ENCODE measurements at places on chromosomes 11 and 22.

DNA sequence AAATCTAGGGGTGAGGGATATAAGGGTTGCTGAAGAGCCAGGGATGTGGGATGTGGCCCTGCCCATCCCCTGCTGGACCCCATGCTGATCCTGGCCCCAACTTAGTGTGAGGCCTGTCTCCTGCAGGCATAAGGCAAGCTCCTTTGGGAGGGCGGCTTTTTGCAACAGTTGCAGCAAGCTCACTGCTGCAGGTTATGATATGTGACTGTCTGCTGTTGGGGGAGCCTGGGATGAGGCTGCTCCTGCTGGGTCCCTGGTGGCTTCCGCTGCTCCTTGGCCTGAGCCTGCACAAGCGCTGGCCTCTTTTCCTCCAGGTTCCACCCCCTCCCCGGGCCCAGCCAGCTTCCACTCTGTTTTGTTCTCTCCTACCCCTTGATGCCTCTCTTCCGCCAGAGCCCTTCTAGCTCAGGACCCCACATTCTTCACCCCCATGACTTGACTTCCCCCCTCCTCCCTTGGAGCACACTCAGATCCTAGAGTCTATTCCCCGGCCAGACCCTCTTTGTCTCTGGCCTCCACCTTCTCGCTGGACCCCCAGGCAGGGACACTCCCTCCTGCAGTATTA lies 35.0 kb upstream of the SYT13 start:
- no peak for DNase-seq

- no peak for DNase-seq
These were observed 149.7 kb downstream of the CTTN start for GRCh38 chr11:70547821-70548670.

DNA sequence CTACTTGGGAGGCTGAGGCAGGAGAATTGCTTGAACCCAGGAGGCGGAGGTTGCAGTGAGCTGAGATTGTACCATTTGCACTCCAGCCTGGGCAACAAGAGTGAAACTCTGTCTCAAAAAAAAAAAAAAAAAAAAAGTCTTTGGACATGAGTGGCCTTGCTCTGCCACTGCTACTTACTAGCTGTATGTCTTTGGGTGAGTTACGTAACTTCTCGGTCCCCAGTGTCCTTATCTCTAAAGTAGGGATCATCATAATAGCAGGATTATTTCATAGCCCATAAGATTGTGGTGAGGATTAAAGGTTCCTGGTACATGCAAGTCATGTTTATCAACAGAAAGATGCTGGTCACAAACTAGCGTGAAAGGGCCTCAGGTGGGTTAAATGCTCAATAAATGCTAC lies 53.9 kb upstream of the HEPHL1 start:
- no peak for DNase-seq

GRCh38 chr22:29994027-29994715 lies 86.1 kb upstream of the HORMAD2 start:
- DNase-seq, result no peak

GRCh38 chr11:65538915-65539743 lies 14.2 kb downstream of the SCYL1 start:
- no peak for DNase-seq

DNA sequence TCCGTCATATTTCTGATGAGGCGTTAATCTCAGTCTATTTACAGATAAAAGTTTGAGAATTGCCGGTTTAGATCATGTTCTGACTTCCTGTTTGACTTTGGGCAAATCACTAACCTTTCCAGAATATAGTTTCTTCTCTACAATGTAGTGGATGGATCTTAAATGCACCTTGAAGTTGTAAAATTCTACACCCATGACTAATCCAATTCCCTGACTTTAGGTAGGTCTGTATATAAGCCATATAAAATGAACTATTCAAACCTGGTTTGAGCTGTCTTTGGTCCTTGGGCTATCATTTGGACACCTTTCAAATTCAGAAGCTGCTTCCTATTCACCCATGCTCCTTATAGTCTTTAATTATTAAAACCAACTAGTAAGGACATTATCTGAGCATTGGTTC lies 52.2 kb upstream of the BLID start:
- DNase-seq, result no peak

Data from stimulated activated CD8-positive, alpha-beta memory T cell treated with anti-CD3 and anti-CD28 coated beads, Interleukin-2, amount 100 ng/mL, for 1 hour (primary cell).